Activated B cell treated with CpG ODN at 0.5 μM for 24 hours (primary cell): ENCODE measurements at places on chromosomes 16 and 17.

DNA sequence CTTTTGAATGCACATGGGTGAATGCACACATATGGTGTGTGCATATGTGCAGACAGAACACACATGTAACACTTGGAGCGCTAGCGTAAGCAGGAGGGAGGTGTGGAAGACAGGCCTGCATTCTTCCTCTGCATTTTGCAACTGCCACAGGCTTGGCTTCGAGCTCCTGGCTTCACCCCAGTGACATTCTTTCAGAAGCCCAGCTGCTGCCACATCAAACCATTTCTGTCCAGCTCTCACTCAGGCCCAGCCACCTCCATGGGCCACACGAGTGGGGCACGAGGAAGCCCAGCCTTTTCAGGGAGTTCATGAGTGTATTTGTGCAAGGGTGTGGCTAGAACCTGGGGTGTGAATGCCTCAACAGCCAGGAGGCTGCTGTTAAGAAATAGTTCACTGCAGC, 18.8 kb downstream of the LGALS3BP start:
- DNase-seq, result no peak

DNA sequence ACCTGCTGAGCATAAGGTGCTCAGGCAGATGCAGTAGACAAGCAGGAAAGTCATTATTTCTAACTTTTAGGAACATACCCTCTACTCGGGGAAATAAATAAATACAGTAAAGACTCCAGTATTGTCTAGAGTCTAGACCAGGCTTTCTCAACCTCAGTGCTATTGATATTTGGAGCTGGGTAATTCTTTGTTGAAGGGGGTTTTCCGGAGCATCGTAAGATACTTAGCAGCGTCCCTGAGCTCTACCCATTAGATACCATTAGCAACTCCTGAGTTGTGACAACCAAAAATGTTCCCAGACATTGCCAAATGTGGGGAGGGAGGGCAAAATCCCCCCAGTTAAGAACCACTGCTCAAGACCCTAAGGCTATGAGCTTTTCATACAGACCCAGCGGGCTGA, 21.1 kb downstream of the EPOP start:
- no peak for DNase-seq

GRCh38 chr16:84356591-84357116, 11.7 kb upstream of the ATP2C2 start:
- DNase-seq, result no peak

DNA sequence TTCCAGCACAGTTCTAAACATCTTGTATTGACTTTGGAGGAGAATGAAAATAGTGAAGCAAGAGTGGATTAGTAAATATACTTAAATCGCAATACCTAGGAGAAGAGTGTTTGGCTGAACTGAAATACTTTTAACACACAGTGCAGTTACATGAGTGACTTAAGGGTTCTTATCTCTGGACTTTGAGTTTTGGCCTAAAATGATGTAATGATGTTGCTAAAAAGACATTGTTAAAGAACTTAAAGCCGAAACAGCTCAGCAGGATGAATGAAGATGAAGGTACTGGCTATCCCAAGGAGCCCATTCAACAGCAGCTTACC, 28.1 kb downstream of the PMP22 start:
- DNase-seq, result no peak

DNA sequence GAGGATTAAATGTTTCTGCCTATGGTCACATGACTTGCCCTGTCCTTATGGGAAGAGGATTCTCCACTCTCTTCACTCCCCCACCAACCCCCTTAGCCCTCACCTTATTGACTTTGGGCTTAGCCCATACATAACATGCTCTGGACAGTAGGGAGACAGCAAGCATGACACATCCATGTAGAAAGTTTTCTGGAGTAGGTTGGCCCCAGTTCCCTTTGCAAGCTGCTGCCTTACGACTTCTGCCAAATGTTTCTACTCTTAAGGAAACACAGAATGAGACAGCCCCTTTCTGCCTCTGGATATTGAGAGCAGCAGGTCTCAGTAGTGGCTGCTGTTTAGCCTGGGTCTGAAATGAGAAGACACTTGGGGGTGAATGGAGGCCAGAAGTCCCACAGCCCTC, 282.2 kb downstream of the MAP2K6 start:
- no peak for DNase-seq

GRCh38 chr17:29560316-29560715, 6.5 kb downstream of the ABHD15 start:
- DNase-seq, result no peak

- peak; percentile 39 for DNase-seq
Observed at GRCh38 chr16:24516900-24517669, 22.3 kb upstream of the RBBP6 start.

DNA sequence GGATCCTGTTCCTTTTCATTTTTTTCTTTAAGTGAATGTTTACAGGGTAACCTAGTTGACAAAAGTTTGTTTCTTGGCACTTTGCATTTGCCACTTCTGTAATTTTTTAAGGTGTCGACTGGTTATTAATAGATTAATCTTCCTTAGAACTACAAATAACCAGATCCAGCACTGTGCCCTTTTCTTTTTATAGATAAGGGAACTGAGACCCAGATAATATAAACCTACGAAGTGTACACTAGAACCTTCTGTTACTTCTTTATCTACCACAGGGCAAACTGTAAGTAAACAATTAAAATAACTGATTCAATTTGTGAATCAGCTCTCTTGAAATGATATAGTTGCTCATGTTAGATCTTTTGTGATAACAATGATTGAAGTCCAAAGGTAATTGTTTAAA, 55.4 kb downstream of the NLK start:
- no peak for DNase-seq

DNA sequence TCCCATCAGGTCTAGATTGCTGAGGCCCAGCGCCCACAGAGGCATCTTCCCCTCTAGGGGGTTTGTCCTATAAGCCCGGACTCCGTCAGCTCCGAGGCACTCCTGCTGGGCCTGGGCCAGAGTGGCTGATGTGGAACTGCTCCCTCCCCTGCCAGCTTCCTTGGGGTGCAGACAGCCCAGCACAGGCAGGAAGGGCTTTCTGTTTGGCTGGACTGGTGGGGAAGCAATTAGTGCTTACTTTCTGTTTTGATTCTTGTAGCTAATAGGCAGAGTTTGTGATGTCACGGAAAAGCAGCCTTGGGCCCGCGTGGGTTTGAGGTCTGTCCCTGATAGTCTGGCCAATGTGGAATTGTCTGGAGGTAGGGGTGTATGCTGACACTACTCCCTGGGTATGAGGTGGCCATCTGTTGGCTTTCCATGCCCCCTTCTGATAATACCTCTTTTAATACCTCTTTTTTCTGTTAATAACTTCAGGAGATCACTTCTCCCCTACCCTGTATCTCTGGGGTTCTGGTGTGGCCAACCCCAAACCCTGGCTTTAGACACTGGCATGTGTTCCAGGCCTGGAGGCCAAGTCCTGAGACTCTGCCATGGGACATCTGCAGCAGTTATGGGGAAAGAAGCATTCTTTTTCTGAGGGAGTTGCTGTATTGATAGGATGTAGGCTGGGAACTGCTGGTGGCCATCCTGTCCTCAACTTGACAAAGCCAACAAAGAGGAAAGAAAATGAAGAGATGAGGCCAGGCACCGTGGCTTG, 190.9 kb downstream of the RAB11FIP4 start:
- DNase-seq, result no peak

- no peak for DNase-seq
Observed at GRCh38 chr17:48239603-48239995, 132.0 kb downstream of the SNX11 start.

DNA sequence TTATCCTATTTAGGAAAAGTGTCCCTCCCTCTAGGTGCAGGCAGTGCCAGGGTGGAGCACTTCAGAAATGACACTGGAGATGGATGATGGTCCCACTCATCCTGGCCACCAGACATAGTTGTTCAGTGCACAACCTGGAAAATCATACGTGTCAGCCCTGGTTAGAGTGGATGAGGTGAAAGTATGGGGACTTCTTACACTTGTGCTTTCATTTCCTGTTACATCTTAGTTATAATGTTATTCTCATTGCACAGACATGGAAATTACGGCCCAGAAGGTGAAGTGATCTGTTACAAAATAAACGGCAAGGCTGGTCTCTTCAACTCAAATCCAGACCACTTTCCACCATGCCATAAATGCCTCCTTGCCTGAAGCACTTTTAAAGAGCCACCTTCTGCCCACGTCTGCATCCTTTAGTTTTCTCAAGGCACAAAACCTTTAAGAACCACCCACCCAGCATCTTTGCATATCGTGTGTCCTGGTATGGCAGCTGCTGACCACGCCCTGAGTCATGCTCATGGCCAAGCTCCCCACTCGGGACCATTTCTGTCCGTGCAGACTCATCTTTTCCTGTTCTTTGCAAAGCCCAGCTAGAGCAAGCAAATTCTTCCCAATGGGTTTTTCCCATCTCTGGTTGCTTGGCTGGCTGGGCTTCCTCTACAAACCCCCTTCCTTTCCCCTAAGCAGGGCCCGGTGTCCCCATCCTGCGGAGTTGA, 22.4 kb downstream of the TBC1D3B start:
- no peak for DNase-seq

- peak; percentile 69 for DNase-seq
Observed at GRCh38 chr16:25031441-25032307, 16.5 kb upstream of the ARHGAP17 start.

GRCh38 chr16:77794586-77794985, 6.2 kb downstream of the VAT1L start:
- DNase-seq, result no peak

DNA sequence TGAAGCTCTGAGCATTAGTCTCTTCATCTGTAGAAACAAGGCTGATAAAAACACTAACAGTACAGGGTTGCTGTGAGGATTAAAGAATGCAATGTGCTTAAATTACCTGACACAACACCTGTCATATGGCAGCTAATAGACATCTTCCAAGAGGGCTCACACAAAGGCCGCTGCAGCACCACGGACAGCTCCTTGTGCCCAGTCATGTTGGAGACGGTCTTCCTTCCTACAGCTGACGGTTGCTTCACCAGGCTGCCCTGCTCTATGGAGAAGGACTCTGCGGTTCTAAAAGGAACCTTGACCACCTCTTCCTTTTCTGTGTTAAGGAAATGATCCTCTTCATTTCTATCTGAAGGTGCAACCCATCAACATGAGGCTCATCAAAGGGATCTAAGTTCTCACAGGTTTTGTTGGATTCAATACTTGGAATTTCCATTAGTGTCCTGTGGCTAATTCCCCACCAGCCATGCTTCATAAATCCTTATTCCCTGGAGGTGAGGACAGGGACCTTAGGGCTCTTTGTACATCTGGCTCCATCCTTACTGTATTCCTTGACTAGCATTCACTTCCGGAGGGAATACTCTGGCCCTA, 138.9 kb upstream of the CES5A start:
- DNase-seq, result no peak

DNA sequence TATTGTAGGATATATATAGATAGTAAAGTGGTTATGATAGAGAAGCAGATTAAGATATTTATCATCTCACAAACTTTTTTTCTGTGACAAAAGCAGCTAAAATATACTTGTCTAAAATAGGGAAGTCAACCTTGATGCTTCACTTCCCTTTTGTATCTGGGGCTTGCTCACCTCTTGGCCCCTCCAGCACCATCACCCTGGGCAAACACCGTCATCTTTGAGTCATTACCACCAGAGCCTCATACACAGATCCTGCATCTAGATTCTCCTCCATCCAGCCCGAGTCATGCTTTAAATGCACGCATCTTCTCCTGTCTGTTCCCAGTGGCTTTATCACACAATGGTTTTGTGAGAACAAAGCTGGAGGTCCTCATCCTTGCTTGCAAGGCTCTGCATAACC, 1062.7 kb upstream of the EEF2KMT start:
- no peak for DNase-seq

GRCh38 chr16:29911676-29912010, 11.4 kb downstream of the ASPHD1 start:
- no peak for DNase-seq

DNA sequence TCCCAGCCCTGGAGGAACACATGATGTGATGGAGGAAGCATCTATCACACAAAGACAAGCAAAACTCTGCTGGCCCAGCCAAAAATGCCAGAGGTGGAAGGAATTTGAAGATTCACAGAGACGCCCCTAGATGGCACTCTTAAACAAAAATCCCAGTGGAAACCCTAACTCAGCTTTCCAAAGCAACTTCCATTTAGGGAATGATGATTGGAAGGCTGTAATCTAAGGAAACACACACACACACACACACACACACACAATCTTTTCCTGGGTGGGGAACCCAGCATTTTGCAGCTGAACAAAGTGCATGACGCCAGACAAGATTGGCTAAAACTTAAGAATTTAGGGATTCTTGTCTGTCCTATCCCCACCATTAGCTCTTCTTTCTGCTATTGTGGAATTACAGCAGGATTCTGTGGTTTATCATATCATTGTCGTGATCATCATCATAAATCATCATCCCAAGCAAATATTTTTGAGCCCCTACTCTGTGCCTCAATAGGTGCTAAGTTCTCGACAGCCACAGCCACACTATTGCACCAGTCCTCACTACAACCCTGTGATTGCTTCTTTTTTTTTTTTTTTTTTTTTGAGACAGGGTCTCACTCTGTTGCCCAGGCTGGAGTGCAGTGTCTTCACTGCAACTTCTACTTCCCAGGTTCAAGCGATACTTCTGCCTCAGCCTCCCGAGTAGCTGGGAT, 1.6 kb upstream of the LDAF1 start:
- DNase-seq, result no peak

DNA sequence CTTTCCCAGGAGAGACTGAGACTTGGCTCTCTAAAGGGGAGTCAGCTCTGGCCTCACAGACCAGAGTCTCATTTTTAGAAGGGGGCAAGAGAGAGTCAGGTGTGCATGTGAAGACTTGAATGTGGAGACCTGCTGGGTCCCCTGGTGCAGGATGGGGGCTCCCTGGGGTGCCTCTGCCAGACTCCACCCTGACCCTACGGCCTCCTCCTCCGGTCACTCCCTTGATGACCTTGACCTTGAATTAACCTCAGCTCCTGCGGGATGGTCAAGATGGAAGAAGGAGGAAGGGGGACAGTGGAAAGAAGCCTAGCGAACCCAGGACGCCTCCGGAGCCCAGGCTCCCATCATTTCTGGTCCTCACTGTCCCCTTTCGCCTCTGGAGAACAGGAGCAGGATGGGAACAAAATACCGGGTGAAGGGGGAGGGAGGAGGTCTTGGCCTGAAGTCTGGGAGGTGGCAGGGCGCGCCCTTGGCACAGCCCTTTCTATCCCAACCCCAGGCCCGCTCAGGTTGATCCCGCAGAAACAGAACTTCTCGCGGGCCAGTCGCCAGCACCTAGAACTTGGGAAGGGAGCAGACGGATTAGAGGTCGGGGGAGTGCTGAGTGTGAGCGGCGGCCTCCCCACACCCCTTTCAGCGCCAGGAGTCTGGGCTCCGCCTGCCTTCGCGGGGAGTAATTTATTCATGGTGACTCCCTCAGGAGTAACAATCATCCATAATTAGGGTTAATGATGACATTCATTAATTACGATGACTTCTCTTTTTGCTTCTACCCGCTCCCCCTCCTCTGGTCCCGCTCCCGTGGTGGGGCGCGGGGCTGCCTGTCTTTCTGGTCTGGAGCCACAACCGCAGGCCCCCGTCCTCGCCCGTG, 1.6 kb downstream of the STAC2 start:
- no peak for DNase-seq

DNA sequence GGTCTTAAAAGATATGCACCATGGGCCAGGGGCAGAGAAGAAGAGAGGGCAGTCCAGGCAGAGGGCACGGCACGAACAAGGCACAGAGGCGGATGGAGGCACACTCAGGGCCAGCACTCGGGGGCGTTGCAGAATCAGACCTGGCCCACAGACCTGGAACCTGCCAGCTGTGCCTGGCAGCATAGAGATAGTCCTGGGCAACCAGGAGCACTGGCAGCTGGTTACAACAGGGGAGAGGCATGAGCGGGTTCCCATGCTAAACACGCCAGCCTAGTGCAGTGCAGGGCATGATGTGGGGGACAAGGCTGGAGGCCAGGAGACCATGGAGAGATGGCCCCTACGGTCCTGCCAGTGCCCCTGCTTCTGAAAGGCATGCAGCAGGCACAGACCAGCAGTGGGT, 56.9 kb upstream of the RBFOX3 start:
- DNase-seq, result no peak

- no peak for DNase-seq
Observed at GRCh38 chr16:55478827-55479429, at the start of gene MMP2. TSS of gene MMP2 (plus strand) at chr16:55479198. CDS start at chr16:55479480, 282 bp downstream.
